ENCODE measurements at places on chromosomes 2 and 18.

- DNase-seq = no peak
Measured at GRCh38 chr2:139170406-139170805, 390.2 kb upstream of the NXPH2 start.

GRCh38 chr2:98572676-98573075, 35.6 kb downstream of the COA5 start:
- no peak for DNase-seq

DNA sequence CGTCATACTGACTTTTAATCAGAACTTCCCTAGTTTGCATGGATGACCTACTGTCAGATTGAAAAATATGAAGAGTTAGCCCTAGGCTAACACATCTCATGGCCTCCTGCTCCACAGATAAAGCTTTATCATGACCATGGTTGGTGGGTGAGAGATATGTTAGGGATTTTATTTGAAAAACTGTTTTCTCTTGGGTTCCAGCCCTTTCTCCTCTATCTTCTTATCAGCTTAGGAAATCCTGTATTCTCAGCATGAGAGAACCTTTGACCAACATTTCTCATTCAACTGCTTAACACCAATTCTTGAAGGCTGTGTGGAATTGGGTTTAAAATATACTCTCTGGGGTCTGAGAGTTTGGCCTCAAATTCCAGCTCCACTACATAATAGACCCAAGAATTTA, 1407.0 kb upstream of the CELF4 start:
- no peak for DNase-seq

DNA sequence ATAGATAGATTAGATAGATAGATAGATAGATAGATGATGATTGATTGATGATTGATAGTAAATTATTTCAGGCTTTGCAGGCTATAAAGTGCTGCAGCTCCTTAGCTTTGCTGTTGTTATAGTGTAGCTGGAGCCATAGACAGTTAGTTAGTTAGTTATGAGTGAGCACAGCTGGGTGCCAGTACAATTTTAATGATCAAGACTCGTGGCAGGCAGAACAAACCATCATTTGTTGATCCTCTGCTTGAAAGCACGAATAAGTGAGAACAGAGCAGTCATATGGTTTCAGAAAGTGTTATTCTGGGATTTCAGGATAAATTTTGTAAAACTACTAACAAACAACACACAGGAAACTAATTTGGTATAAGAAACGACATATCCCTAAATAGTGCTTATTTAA, 53.9 kb downstream of the THOC1 start:
- DNase-seq = no peak

DNA sequence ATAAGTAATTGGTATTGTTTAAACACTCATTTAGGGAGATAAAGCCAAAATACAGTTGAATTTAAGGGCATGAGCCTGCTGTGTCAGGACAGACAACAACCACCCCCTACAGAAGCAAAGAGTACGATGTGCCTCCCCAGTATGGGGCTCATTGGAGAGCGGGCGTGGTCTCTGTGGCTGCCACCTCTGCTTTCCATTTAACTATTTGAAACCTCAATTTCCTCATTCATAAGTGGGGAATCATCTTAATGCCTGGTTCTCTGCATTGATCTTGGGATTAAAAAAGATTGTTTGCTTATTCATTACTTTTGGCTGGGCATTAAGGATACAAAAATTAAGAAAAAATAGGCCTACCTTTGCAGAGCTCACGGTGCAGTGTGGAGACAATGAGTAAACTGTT, 21.4 kb downstream of the KCNS3 start:
- no peak for DNase-seq

GRCh38 chr2:196335221-196335634, 163.8 kb upstream of the STK17B start:
- no peak for DNase-seq

DNA sequence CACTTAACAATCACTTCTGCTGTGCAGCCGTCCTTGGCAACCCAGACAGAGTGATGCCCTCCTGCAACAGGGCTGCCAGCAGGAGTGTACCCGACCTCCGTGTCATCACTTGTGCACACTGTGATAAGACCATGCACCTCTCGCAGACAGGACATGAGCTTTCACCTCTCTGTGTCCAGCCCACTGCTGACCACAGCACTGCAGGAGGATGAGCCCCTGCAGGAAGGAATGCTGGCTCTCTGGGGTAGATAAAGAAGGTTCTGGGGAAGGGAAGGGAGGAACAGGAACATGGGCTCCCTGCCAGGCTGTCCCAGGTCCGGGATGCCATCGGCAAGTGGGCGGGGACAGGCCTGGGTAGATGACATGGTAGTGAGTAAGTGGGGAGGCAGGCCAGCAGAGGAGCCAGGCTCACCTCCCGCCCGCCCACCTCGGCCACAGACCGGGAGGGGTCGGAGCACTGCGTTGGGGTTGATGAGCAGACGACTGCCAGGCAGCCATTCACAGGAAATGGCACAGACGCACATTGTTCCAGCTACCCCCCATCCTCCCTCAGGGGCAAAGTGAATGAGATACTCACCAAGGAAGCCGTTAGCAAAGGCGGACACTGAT, 18.6 kb upstream of the COL6A3 start:
- no peak for DNase-seq

- DNase-seq = no peak
Measured at GRCh38 chr2:226208726-226209125, 590.9 kb downstream of the IRS1 start.

DNA sequence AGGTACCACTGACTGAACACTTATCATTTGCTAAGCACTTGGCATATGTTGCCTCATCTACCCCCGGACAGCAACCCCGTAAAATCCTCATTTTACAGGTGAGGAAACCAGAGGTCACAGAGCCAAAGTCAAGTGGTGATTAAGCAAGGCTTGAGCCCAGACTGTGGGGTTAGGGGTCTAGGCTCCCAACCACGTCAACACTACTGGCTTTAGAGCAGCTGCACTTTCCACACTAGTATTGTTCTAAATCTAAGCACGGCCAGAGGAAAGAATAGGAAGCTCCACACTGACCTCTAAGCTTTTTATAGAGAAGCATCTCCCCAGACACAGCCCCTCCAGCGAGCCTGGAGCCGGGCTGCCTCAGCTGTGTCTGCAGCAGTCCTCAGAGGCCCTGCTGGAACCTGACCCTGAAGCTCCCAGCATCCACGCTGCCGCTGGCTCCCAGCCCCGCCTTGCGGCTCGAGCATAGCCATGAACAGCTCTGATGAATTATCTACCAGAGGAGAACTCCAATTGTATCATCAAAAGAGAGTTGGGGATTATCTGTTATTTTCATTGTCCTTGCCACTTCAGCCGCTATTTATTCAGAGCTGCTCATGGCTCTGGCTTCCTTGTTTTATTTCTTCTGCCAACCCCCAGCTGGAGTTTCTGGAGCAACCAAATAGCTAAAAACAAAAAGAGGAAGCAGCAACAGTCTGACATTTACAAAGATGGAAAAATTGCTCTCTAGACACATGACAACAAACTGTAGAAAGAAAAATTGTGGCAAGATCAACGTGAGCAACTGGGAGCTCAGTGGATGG, 62.2 kb upstream of the RTN4 start:
- peak; percentile 65 for DNase-seq

- DNase-seq = no peak
Measured at GRCh38 chr2:216121255-216121654, 12.1 kb downstream of the XRCC5 start.

DNA sequence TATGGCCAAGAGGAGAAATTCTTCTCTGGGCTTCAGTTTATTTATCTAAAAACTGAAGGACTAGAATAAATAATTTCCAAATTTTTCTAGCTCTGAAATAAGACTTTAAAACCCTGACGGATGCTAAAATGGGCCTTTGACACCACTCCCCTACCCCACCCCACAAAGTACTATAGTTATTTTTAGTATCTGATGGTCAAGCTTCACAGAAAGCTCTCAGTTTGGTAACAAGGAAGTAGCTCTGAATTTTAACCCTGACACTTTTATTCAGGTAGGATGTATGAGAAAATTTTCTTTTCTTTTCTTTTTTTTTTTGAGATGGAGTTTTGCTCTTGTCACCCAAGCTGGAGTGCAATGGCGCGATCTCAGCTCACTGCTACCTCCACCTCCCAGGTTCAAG, 2.4 kb downstream of the RBKS start:
- no peak for DNase-seq

GRCh38 chr18:76018210-76018609, 476.8 kb downstream of the ZNF516 start:
- no peak for DNase-seq

- DNase-seq = no peak
Measured at GRCh38 chr2:21757805-21758430, 634.1 kb downstream of the TDRD15 start.

- DNase-seq = no peak
Measured at GRCh38 chr2:225317186-225317585, 82.3 kb upstream of the NYAP2 start.

- DNase-seq = no peak
Measured at GRCh38 chr18:33696332-33697162, 118.5 kb downstream of the ASXL3 start.

- no peak for DNase-seq
Measured at GRCh38 chr2:23327887-23328286, 57.1 kb upstream of the KLHL29 start.

- peak; percentile 38 for DNase-seq
Measured at GRCh38 chr2:235605312-235606003, 111.6 kb downstream of the AGAP1 start.

DNA sequence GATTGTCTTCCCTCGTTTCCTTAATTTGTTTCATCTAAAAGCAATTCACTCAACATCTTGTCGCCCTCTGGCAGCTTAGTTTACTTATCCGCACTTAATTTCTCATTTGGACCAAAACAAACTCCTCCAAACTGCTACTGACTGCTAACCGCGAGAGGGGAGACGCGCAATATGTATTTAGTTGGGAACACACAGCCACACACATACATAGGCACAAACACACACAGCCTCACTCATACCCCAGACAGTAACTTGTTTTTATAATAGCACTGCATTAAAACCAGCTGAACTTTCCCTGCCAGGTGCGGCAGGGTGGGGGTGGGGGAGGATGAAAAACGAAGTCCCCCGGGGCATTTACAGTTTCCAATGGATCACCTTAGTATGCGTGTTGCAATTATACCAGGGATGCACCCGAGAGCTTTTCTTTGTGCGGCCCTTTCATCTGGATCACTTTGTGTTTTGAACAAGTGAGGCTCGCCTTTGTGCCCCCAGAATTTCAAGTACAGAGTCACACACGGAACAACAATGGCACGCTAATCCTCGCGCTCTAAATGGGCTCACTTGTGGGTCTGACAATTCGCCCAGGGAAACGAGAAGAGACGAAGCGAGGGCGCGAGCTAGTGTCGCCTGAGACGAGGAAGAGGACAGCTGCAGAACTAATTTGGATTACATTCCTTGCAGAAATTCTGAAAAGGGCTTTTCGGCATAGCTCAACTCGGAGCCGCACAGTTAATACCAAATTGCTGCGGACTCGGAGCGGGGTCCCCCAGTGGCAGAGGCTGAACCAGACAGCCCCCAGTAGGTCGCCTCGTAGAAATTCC, 2.4 kb downstream of the ERBB4 start:
- DNase-seq = no peak

DNA sequence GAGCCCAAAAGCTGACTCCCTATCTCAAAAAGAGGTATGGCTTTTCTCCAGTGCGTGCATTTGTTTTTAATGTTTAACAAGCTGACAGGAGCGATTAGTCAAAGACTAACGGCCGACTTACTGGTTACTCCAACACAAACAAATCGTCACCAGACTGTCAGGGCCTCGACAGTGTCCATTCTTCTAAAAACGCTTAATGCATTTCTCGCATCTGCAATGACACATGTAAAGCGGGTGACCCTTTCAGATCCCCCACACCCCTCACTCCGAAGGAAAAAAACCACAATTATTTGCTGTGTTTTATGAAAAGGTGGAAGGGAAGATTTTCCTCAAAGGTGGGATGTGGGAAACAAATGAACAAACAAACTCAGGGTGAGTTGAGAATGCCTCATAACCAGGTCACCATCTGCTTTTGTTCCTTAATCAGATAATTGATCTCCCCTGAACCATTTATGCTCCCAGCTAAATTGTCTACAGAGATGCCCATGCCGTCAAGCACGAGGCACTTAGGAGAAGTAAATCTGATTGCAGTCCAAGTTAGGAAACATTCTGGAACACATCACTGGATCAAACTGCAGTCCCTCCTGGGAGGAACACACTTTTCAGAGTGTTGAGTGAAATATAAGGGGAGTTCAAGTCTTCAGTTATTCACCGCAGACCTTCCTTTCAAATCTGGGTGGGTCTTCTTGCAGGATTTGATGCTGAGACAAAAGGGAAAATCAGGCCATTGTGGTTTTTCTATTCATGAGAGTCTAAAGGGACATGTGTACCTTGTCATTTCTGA, 340.8 kb downstream of the CMPK2 start:
- DNase-seq = no peak

GRCh38 chr18:12278741-12279682, 24.9 kb downstream of the CIDEA start:
- peak; percentile 53 for DNase-seq

DNA sequence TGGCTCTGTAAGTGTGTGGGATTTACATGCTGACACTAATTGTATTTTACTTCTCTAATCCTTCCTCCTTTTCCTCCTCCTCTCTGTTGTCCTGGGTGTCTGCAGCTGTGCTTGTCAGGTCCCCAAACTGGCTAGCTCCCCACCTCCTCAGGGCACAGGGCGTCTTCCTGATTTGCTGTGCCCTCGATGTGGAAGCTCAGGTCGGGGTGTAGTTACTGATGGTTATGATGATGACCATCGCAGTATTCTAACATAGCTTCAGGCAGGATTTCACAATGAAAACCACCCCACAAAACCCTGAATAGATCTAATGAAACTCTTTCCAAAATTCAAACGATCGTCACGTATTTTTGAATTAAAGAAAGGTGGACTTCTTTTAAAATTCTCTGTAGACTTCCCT, 428.4 kb downstream of the TGIF1 start:
- no peak for DNase-seq

DNA sequence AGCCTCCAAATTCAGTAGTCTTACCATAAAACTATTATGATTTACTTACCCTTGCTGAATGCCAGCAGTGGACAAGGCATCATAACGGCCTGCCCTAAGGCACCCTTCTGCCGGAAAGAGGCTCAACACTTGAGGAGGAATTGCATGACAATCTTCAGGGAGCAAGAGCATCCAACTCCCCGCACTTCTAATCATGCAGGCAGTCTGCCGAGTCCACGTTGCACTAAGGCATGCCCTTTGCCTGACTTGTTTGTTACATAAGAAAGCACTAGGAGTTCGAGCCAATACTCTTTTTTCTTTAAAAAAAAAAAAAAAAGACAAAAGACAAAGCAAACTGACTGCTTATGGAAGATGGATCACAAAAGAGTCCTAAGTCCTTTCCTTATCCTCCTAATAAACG, 17.9 kb upstream of the SPTBN1 start:
- no peak for DNase-seq

GRCh38 chr2:147538088-147538487, 306.7 kb upstream of the ACVR2A start:
- DNase-seq = no peak

- no peak for DNase-seq
Measured at GRCh38 chr2:18186816-18187613, 308.5 kb downstream of the KCNS3 start.

GRCh38 chr2:147275943-147276342, 568.9 kb upstream of the ACVR2A start:
- no peak for DNase-seq

- DNase-seq = no peak
Measured at GRCh38 chr2:124692707-124693106, 667.6 kb downstream of the CNTNAP5 start.

All from colonic mucosa (tissue), 4 donors.